Ammon's horn (tissue), 1 donor: ENCODE measurements at places on chromosomes 3 and 15.

DNA sequence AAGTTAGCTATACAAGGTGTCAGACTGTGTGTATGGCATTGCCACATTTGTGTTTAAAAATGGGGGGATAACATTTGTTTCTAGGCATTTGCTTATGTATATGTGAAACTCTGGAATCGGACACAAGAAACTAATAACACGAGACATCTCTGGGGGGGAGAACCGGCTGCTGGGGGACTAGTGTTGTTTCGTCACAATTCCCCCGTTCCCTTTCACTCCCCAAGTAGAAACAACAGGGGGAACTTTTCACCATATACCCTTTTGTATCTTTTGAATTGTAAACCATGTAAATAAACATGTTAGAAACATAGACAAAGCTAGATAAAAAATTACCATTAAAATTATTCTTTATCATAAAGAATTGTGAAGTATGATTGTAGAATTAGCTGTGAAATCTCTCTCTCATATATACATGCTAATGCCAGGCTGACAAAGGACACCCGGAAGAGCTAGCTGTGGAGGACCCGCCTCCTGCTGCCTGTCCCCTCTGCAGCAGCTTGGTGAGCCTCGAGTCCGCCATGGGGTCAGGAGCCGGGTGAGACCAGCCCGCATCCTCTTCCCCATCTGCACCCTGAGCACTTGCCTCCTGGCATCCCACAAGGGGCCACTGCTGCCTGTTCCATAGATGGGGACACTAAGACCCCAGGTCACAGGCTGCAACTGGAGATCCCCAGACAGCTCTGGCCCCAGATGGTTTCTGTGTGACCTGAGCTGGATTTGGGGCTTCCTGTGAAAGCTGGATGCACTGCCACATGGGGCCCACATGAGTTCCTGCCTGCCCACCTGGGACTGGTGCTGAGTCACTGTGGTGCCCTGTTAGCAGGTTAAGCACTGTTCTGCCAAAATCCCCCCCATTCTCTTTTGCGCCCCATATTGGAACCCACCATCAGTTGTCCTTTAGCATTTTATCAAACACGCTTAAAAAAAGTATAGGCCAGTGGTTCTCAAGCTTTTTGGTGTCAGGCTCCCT lies 91.6 kb downstream of the IQSEC1 start:
- DNase-seq, result no peak

DNA sequence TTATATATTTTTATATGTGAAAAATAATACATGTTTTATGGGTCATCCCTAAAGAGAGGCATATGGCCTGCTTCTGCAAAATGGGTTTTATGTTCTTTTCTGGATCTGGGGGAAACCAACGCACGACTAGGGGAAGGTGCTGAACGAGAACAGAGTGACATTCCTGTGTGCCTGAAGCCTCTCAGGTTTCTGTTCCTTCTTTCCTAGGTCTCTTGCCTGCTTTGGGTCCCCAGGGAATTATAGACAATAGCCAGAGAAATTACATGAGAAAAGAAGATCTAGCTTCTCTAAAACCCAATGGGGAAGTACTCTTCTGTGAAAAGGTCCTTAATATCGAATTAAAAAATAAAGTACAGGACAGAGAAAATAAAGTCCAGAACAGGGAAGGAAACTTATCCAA lies 66.5 kb downstream of the IGSF11 start:
- no peak for DNase-seq

DNA sequence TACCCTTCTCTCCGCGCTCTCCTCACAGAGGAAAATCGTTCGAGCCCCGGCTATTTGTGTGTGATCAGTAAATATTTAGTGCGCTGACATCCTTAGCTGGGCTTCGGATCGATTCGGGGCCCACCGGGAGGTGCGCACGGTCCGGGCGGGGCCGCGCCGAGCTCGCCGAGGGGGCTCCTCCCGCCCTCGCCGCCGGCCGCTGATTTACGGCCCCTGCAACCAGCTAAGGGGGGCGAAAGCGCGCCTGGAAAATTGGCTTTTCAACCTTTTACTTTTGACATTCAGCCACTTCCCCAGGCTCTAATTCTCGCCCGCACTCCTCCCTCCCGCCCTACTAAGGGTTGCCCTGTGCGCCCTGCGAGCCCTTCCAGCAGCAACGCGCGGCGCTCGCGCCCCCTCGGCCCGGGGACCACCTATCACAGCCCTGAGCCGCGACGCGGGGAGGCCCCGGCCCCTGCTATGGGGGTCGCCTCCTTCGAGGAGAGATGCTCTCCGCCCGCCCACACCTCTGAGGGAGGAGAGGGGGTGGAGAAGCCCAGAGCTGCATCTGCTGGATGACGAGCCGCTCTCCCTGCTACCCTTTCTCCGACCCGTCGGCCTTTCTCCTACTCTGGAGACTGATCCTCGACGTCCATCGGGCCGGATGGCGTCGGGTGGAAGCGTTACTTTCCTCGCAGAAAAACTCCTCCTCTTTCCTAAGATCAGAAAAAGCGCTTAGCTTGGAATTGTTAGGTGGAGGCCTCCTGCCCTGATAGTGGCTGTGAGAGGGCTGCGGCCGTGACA lies 7.8 kb upstream of the NR2F2 start:
- no peak for DNase-seq

DNA sequence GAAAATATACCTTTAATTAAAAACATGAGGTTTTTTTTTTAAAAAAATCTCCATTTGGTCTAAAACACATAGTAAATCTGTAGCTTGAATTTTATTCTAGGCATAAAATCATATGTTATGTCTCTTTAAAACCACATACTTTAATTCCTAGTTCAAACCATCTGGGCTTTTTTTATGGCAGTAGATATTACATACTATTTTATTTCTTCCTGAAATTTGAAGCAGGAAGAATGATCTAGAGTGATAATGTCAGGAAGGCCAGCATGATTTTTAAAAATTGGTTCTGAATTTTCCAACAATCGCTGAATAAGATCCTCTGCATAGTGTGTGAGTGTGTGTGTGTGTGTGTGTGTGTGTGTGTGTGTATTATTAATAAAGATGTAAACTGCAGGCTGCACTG lies 420.3 kb downstream of the NAALADL2 start:
- no peak for DNase-seq

GRCh38 chr3:42661593-42662022 lies 8.1 kb downstream of the ZBTB47 start:
- DNase-seq, result no peak

DNA sequence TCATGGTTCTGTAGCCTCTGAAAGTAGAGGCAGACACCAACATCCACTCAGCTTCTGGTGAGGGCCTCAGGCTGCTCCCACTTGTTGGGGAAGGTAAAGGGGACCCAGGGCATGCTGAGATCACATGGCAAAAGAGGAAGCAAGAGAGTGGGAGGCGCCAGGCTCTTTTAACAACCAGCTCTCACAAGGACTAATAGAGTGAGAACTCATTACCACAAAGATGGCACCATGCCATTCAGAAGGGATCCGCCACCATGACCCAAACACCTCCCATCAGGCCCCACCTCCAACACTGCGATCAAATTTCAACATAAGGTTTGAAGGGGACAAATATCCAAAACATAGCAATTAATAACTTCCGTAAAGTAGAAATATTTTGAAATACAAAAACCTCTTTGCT lies 192.3 kb downstream of the OCA2 start:
- DNase-seq, result no peak

GRCh38 chr3:150083655-150084042 lies 113.0 kb upstream of the PFN2 start:
- DNase-seq, result peak; percentile 66

- no peak for DNase-seq
These were observed 46.0 kb downstream of the STARD9 start for GRCh38 chr15:42621386-42621785.

DNA sequence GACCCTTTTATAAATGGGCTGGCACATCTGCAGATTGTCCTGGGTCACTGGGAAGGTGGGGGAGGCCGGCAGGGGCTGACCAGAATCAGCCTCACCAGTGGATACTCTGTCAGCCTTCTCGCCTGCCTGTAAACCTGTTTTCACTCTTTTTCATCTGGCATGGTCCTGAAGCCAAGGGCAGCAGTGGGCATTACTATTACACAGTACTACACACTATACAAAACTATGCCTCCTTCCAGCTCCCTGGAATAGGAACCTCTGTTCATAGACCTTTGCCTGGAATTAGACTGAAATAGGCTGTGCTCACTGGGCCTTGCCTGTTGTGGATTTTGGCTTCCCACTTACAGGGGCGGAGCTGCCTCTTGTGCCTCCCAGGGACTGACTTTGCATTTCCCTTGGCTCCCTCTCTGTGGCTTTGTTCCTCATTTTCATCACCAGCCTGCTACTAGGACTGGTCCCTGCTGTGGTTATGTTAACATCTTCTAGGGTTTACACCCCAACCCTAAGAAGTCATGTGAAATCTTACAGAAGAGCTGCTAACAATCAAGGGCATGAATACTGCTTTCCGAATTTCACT lies 120.7 kb downstream of the FNDC3B start:
- peak; percentile 25 for DNase-seq

DNA sequence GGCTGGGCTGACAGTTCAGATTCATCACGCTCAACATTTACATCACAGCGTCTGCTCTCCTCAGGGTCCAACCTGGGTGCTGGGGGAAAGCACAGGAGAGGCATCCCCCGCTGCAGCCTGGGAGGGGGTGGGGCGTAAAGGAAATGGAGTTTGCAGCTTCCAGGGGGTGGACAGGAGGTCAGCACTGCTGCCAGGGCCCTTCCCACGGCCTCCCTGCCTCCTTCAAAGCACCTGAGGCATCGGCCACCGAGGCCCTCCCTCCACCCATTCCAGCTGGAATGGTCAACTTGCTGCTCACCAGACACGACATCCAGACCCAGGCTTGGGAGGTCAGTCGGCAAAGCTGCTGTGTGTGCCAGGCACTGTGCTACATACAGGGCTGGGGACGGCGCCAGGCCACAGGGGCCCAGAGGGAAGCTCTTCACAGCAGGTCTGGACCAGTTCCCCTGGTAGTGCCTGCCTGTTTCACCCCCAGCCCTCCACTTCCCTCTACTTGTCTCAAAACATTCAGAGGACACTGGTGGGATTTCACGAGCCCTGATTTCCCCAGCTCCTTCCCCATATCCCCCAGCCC lies 120.7 kb downstream of the ANP32A start:
- DNase-seq, result peak; percentile 72

- no peak for DNase-seq
These were observed 762.8 kb downstream of the VGLL3 start for GRCh38 chr3:86228101-86228500.

GRCh38 chr3:172702256-172702655 lies 8.6 kb downstream of the NCEH1 start:
- no peak for DNase-seq

- DNase-seq, result no peak
These were observed 116.1 kb downstream of the ALDH1A2 start for GRCh38 chr15:57949374-57949943.

DNA sequence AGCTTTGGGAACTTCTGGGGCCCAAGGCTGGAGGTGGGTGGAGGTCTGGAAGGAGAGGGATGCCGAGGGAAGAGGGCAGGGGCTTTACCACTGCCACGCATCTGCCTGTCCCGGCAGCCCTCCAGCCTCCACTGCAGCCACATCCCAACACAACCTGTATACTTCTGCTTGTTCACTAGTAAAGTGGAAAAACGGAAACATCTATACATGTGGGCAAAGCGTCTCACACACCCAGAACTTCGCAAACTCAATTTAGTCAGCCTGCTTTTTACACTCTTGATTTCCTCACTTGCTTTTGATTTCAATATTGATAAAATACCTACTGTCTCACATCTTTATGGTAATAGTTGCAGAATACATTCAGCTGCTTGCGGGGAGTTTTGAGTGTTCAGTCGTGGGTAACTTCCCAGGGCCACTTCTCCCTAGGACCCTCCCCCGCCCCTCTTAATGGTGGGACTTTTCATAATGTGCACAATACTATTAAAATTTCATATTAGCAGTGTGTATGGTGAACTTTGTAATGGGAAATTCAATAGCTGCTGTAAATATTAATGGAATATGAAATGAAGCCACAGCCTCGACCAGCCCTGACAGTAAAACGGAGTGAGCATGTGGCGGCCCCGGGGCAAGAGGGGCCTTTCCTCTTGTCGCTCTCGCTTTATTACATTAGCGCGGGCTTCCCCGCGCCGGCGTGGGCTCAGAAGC lies 85.2 kb downstream of the NR2F2 start:
- DNase-seq, result no peak

- no peak for DNase-seq
These were observed 31.1 kb downstream of the OXSM start for GRCh38 chr3:25820816-25821486.

GRCh38 chr3:42067326-42067725 lies 23.8 kb upstream of the TRAK1 start:
- no peak for DNase-seq

DNA sequence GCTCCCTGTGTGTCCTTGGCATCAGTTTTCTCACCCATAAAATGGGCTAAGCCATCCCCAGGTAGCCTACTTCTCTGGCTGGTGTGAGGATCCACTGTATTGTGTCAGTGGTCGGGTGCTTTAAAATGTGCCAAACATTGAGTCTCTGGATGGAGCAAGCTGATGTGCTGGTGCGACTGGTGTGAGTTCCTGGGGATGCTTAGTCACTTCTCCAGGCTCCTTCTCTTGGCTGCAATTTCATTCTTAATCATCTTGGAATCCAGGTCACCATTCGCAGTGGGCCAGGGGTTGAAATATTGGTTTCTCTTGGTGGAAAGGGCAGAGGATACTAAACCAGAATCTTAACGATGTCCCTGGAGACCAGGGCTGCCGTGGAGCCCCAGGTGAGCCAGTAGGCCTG lies 29.3 kb downstream of the SCN5A start:
- DNase-seq, result no peak

DNA sequence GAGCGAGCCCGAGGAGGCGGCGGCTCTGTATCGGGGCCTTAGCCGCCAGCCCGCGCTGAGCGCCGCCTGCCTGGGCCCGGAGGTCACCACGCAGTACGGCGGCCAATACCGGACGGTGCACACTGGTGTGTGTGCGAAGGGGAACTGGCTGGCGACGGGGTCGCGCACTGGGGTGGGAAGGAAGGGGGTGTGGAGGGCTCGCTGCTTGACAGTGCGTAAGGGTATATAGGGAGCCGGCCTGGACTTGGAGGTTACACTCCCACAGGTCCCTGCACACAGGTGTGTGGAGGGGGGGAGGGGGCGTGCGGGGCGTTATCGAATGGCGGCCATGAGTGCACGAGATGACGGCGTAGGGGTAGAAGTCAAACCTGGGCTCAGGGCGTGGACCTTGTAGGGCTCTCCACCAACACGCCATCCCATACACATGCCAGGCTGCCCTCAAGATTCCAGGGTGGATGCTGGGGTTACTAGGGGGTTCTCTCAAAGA lies 389 bp downstream of the APEH start:
- no peak for DNase-seq

DNA sequence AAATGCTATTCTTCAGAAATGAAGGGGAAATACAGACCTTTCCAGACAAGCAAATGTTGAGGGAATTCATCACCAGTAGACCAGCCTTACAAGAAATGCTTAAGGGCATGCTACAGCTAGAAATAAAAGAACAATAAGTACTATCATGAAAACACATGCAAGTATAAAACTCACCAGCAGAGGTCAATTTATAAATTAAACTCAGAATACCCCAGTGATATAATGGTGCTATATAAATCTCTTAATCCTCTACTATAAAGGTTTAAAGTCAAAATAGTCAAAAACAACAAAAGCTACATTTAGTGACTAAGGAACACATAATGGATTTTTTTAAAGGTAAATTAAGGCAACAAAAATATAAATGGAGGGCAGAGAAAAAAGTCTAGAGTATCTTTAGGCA lies 142.5 kb downstream of the CPNE4 start:
- no peak for DNase-seq
